ENCODE measurements at places on chromosomes 6 and 20.

DNA sequence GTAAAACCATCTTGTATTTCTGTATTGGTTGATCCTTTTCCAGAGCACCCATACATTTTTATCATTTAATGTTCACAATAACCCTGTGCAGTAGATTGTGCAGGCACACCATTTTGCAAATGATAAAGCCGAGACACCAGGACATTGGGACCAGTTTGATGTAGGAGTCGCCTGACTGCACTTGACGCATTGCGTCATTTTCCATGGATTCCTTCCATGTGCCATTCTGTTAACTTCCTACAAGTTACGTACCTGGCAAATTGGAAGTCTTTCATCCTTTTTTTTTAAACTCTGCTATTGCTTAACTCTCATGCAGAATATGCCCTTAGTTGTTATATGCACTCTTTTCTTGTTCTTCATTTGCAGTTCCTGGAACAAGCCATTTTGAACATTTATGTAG, 43.0 kb downstream of the PRPH2 start:
- no peak for DNase-seq

DNA sequence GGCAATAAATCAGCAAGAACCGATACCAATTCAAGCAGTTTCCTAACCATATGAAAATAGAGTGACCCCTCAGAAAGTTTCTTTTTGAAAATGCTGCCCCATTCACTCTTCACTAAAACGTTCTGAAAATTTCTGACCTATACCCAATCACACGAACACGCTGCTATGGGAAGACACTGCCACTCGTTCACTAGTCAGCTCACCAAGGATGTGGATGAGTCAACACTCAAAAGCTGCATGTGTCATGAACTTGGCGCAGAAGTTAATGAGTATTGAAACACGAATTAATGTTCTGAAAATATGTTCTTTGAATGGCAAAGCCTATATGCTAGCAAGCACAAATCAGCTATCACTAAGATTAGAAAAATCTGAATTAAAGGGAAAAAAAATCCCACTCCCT, 84.2 kb downstream of the PREP start:
- DNase-seq, result no peak

- DNase-seq, result no peak
These were observed 15.7 kb downstream of the PLAGL2 start for GRCh38 chr20:32191873-32192272.

- no peak for DNase-seq
These were observed 117.1 kb upstream of the PTPRT start for GRCh38 chr20:43306837-43307236.

- no peak for DNase-seq
These were observed 86.6 kb upstream of the BMP2 start for GRCh38 chr20:6680854-6681253.

DNA sequence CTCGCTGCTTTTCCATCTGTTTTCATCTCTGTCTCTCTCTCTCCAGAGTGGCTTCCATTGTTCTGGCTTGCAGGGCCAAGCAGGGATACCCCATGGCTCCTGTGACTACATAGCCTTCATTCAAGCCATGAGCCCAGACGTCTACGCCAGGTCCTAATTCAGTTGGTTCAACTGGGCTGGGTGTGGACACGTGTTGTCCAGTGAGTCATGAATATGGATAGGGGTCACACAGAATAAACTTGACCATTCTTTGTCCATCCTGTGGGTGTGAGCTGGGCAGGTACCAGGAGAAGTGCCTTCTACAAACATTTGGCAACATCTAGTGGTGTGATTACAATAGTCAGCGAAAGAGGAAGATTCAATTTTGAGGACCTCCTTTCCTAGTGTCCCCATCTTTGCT, 96.9 kb upstream of the ARMC2 start:
- DNase-seq, result no peak

DNA sequence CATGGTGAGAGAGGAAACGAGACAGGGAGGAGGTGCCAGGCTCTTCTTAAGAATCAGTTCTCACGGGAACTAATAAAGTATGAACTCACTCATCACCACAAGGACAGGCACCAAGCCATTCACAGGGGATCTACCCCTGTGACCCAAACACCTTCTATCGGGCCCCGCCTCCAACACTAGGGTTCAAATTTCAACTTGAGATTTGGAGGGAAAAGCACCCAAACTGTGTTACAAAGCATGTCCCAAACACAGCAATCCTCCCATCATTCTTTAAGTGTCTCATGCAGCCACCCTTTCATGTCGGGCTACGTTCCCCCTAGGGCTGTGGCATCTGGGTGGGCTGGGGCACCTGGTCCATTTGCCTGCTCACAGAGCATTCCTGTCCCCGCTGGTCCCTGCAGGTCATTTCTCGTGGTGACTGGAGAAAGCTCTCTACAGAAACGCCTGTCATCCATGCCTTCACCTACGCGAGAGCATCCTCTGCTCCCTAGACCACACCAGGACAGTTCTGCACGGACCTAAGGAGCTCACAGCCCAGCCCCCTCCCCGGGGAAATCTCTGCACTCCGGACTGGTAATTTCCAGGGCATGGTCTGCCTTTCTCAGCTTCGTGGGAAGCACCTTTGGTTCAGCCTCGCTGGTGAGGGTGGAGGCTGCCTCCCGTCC, 79.6 kb downstream of the TTLL2 start:
- no peak for DNase-seq

Measured in amygdala (tissue), 56 donors.